Calu3 (cell line): ENCODE measurements at places on chromosomes 13 and 19. TPM values are rescaled to one million over a fixed set of nuclear protein-coding genes. Genes with fewer than 3 reads are reported as not detected.
A peak's percentile ranks its signal among the peaks of the same experiment; 100 is the strongest.

DNA sequence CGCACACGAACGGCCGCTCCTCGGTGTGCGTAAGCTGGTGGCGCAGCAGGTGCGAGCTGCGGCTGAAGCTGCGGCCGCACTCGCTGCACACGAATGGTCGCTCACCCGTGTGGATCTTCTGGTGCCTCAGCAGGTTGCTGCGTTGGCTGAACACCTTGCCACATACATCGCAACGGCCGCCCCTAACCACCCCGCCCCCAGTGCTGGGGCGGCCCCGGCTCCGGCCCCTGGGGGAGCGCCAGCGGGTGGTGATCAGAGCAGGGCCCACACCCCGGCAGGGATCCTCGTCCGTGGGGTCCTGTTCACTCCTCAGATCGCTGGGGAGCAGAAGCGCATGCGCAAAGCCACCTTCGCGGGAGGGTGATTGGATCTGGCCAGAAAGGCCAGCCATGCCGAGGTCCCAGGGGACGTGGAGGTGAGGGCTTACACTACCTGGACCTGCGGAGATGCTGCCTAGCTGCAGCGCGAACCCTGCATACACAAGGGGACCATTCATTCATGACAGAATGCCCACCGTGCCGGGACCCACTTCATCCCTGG lies 4.7 kb upstream of the UBE2M start:
- no peak for DNase-seq

DNA sequence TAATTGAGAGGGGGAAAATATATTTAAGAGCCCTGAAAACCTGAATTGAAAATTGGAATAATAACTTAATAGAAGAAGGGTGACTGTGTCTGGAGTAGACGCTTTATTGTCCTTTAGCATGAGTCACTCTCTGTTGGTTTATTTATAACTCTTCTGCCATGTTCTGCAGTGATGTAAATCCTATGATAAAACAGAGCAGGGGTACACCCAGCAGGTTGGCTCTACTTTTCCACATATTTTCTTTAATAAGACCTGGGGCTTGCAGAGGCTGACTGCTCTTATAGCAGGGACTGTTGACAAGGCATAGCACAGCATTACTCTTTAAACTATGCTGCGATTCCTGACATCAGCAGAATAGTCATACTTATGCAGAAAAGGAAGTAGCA lies 389.9 kb upstream of the PCDH9 start:
- no peak for DNase-seq

DNA sequence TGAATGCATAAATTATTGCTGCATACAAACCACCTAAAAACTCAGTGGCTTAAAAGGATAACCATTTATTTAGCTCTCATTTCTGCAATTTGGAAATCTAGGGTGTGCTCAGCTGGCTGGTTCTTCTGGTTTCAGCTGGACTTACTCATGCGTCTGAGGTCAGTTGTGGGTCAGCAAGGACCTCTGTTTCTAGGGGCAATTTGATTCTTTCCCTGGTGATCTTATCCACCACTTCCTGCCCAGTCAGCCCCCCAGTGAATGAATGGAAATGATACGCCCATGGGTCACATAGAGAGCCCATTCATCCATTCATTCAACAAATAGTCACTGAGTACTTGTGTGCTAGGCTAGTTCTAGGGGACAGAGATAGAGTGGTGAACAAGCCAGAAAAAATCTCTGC lies 9.9 kb downstream of the FXYD5 start:
- DNase-seq, result peak; percentile 87

DNA sequence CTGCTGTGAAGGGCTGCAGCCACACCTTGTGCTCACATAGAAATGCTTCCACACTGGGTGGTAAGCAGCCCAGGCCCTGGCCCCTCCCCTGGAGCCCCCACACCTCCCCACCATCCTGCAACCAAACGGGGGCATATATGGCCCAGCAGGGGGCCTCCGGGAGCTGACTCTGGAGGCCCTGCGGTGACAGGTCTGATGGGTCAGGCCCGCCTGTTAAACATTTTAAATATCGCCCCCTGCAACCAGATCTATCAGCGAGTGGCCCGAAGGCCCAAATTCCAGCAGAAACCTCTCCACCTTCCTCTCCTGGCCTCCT lies 48.0 kb upstream of the KATNAL1 start:
- no peak for DNase-seq

Gene GIPR
- 6.9 TPM in 2 replicates for total RNA-seq

- DNase-seq, result peak; percentile 50
Observed at GRCh38 chr19:12611361-12611699, 610 bp downstream of the ZNF791 start.

GRCh38 chr19:48856921-48857320 lies 11.5 kb downstream of the PLEKHA4 start:
- no peak for DNase-seq

Gene IL27RA
- total RNA-seq, result 7.0 and 7.4 TPM in 2 replicates

DNA sequence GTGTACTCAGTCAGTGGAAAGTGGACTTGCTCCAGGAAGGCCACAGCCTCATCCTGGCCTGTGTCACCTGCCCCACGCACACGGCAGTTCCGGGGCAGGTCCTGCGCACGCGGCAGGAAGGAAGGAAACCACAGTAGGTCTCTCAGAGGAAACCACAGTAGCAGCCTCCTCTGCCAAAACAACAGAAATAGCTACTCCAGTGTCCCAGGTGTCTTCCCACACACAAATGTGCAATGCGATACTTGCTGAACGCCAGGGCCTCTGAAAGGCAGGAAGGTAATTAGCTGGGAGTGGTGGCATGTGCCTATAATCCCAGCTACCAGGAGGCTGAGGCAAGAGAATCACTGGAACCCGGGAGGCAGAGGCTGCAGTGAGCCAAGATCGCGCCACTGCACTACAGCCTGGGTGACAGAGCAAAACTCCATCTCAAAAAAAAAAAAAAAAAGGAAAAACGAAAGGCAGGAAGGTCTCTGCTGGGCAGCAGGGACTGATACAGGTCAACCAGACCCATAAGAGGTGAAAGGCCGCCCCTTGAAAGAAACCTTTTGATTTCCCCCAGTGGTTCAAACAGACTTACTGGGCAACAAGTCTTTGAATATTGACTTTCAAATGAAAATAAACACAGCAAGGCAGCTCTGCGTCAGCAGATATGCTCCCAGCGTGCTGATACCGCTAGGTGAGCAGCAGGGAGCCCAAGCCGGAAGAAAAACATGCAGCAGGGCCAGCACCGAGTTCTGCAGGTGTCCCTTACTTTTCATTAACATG lies 49.5 kb downstream of the CRYL1 start:
- DNase-seq, result no peak

Gene CD22
- 5.9 and 7.6 TPM in 2 replicates for total RNA-seq

GRCh38 chr13:26400545-26400944 lies 146.6 kb downstream of the CDK8 start:
- no peak for DNase-seq

DNA sequence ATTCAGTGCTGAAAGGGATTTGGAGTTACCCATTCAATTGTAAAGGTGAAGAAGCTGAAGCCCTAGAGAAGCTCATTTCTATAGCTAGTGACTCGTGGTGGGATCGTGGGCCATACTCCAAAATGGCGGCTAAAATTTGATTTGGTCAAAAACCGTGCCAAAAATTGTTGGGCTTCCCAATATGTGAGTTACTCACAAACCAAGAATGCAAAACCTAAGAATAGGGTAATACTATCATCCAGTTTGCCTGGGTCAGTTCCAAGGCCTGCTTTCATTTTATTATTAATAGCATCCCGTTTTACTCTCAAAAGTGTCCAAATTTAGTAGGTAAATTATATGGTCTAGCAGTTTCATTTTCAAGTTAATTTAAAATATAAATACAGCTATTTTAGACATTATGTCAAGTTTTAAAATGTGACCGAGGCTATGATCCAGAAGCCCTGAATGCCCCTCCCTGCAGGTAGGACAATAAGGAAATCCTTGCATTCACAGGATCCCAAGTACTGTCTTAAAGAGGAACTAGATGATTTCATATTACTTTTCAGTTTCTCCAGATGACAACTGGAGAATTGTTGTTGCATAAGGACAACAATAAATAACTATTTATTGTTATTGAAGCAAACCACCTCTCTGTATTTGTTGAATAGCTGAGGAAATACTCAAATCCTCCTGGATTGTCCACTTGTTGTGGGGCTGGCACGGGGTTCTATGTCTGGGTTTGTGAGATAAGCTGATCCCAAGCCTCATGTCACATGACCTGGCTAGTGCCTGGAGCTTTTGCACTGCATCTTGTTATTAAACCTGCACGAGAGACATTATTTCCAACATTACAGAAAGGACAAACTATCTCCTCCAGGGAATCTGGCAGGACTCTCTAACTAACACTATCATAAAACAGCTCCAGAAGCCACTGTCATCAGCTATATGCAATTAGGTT lies 11.6 kb upstream of the RAP2A start:
- no peak for DNase-seq

Gene OVOL3
- not detected in 2 replicates for total RNA-seq

GRCh38 chr13:72132075-72132474 lies 265.1 kb upstream of the DACH1 start:
- no peak for DNase-seq

DNA sequence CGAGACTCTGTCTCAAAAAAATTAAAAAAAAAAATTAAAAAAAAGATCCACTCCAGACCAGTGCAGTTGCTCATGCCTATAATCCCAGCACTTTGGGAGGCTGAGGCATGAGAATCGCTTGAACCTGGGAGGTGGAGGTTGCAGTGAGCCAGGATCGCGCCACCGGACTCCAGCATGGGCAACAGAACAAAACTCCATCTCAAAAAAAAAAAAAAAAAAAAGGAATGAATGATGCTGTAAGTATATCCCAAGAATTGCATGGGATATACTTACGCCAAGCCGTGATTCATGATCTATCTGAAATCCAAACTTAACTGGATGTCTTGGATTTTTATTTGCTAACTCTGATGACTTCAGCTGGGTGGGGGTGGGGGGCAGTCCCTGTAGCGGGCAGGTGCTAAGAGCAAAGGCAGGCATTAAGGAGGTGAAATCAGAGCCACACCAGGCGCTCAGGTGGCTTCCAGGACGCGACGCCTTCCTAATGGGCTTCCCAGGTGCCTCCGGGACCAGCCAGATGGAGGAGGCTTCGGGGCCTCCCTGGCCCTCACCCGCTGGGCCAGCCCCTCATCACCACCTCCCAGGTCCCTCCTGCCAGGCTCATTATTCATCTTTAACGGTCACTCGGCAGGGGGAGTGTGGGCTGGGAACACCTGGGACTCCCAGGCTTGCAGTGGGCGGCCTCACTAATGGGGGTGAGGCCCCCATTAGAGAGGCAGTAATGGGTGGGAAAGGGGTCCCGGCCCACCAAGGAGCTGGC lies 11.4 kb upstream of the FUT5 start:
- no peak for DNase-seq

DNA sequence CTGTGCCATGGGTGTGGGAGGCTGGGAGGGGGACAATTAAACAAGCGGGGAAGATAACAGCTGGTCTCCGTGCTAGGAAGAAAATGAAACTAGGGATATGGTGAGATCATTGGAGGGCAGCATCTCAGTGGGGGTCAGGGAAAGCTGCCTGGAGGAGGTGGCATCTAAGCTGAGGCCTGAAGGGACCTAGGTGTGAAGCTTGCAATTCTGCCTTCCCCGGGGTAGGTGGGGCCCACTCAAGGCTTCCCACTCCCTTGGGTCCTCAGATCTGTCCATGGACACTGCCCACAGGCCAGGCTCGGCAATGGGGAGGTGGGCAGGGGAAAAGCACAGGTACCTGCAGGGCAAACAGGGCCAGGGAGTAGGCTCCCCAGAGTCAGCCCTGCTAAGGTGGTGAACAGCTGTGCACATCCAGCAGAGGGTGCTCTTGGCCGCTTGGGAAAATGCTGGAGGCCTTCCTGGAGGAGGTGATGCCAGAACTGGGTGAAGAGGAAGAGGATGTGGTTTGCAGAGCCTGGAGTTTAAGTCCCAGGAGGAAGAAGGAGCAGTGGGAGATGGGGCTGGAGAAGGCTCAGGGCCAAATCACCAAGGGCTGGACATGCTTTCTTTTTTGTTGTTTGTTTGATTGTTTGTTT lies 25.7 kb upstream of the CCNE1 start:
- peak; percentile 24 for DNase-seq

- peak; percentile 24 for DNase-seq
Observed at GRCh38 chr19:9940778-9941177, 4.5 kb upstream of the OLFM2 start.

GRCh38 chr13:94033098-94033497 lies 446.4 kb downstream of the DCT start:
- no peak for DNase-seq

- DNase-seq, result no peak
Observed at GRCh38 chr19:1206150-1206863, 729 bp downstream of the STK11 start.

Gene THSD1
- 0.85 and 0.93 TPM in 2 replicates for total RNA-seq

Gene KLK14
- total RNA-seq, result 0.34 and 0.38 TPM in 2 replicates
